Naive thymus-derived CD4-positive, alpha-beta T cell (primary cell): ENCODE measurements at places on chromosomes 11 and 22. TPM values are rescaled to one million over a fixed set of nuclear protein-coding genes. Genes with fewer than 3 reads are reported as not detected.

Gene GRAMD1B
- 14.0 TPM for total RNA-seq

Gene UBQLNL
- 0.69 TPM for total RNA-seq

Gene HORMAD2
- total RNA-seq = not detected

Gene TEX12
- not detected for total RNA-seq

Gene OR51B6
- total RNA-seq = not detected in 2 replicates

Gene TBX10
- not detected for total RNA-seq

Gene FOLR3
- not detected for total RNA-seq

Gene ANKK1
- 3.2 TPM for total RNA-seq

Gene MOGAT2
- not detected for total RNA-seq

Gene NDUFS3
- 73.1 TPM for total RNA-seq

- no peak overlapping the region for H3K4me3 ChIP-seq
- no peaks in the 10 kb centered on the region for H3K27me3 ChIP-seq
- no peak for DNase-seq
- H3K36me3 ChIP-seq = no peaks in the 10 kb centered on the region
- H3K4me1 ChIP-seq = peaks cover 6% of the 10 kb centered on the region
These were observed 3.6 kb downstream of the CLTCL1 start for GRCh38 chr22:19287889-19288288.

GRCh38 chr11:9535189-9535781 lies 38.2 kb upstream of the WEE1 start:
- H3K4me3 ChIP-seq = no peak overlapping the region
- H3K27me3 ChIP-seq = no peaks in the 10 kb centered on the region

DNA sequence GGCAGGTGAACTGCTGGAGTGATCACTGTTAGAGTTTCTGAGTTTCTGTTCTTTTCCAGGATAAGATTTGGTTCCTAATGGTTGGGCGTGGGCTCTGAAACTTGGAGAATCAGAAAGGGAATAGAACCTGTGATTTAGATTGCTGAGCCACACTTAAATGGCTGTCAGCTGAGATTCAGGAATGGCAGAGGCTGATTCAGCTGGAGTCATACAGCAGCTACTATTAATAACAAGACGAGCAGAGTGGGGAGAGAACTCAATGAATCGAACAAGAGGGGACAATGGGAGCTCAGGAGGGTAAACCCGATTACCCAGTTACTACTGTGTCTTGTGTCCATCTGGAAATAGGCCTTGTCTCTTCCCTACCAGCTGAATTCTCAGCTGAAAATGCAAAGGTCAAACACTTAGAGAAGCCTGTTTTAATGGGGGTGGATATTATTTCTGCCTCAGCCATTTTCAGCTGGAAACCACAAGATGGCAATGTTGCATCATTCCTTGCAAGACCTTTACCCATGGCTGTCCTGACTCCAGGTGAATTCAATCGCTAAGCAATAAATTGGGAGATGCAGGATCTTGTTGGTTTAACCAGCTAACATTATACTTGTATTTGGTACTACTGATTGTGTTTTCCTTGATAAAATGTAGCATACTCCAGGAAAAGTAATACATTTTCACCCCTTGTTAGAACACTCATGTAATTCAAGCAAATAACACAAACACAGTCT lies 104.5 kb upstream of the RAG2 start:
- H3K4me1 ChIP-seq = no peaks in the 10 kb centered on the region
- no peak overlapping the region for H3K27ac ChIP-seq
- no peaks in the 10 kb centered on the region for H3K27me3 ChIP-seq
- no peaks in the 10 kb centered on the region for H3K36me3 ChIP-seq
- DNase-seq = peak; percentile 3

DNA sequence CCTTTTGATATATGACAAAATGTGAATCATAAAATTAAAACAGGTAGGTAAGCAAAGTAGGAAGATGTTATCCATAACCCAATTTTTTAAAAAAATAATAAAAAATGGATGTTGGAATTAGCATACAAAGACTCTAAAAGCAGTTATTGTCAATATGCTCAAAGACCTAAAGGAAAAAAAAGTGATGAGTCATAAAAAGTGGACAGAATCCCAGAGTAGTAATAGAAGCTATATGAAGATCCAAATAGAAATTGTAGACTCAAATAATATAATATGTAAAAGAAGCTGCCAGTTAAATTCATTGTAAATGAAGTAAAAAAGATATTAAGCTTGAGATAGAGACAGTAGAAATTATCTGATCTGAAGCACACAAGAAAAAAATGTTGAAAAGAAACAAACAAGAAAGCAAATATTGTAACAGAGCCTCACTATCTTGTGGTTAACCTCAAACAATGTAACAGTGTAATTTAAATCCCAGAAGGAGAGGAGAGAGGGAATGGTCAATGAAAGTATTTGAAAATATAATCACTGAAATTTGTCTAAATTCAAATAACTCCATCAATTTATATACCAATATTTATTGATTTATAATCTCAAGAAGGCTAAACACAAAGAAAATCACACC lies 773.4 kb upstream of the RAG2 start:
- H3K4me1 ChIP-seq = no peaks in the 10 kb centered on the region
- H3K27me3 ChIP-seq = no peaks in the 10 kb centered on the region
- no peak for DNase-seq
- H3K27ac ChIP-seq = no peak overlapping the region
- H3K4me3 ChIP-seq = no peak overlapping the region

DNA sequence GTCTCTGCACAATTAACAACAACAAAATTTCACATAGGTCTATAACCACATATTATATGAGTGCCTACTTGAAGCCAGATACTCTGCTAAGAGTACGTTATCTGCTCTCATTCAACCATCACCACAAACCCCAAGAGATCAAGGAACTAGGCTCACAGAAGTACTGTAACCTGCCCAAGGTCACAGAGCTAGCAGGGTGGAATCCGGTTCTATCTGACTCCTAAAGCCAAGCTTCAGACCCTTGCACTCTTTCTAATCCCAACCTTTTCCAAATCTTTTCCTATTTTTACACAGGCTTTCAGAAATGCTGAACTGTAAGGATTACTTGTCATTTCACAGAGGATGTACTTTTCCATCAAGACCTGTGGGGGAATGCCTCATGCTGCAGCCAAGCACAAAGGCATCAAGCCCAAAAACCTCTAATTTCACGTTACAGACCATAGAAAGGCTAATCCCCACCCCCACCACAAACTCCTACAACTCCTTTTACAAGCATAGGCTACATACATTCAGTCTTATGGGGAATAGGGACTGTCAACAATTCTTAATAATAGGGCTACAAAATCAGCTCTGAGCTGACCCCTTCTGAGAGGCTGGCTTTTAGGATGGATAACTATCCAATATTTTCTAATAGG lies 927 bp downstream of the PRCP start:
- peak; percentile 56 for DNase-seq
- peaks cover 12% of the 10 kb centered on the region for H3K4me1 ChIP-seq
- no peaks in the 10 kb centered on the region for H3K36me3 ChIP-seq
- H3K27ac ChIP-seq = peak overlapping the region; percentile 92
- H3K27me3 ChIP-seq = no peaks in the 10 kb centered on the region
- peak overlapping the region; percentile 73 for H3K4me3 ChIP-seq

DNA sequence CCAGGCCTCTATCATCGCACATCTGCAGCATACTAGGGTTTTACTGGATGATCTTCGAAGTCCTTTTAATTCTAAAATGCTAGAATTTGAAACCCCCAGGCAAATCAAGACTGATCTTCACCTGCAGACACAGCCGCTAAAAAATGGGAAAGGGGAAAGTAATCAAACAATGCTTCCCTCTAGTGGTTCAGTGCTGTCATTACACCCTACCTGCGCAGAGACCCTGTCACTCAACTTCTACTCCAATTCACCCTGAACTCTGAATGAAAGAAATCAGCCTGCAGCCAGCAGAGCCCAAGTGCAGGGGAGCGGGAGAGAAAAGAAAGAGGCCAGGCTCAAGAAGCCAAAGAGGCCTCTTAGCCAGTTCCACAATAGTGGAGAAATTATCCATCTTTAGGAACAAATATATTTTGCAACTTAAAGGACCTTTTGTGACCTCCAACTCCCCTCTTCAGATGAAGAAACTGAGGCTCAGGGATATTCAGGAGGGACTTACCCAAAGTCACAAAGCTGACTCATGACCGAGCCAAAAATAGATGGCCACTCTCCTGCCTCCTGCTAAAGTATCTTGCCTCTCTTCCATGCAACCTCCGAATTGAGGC lies 33.0 kb downstream of the SERGEF start:
- no peaks in the 10 kb centered on the region for H3K4me1 ChIP-seq
- no peaks in the 10 kb centered on the region for H3K36me3 ChIP-seq
- no peak overlapping the region for H3K27ac ChIP-seq

GRCh38 chr11:19627566-19627965 lies 85.1 kb upstream of the NAV2 start:
- H3K4me1 ChIP-seq = no peaks in the 10 kb centered on the region
- no peak for DNase-seq
- H3K4me3 ChIP-seq = no peak overlapping the region

DNA sequence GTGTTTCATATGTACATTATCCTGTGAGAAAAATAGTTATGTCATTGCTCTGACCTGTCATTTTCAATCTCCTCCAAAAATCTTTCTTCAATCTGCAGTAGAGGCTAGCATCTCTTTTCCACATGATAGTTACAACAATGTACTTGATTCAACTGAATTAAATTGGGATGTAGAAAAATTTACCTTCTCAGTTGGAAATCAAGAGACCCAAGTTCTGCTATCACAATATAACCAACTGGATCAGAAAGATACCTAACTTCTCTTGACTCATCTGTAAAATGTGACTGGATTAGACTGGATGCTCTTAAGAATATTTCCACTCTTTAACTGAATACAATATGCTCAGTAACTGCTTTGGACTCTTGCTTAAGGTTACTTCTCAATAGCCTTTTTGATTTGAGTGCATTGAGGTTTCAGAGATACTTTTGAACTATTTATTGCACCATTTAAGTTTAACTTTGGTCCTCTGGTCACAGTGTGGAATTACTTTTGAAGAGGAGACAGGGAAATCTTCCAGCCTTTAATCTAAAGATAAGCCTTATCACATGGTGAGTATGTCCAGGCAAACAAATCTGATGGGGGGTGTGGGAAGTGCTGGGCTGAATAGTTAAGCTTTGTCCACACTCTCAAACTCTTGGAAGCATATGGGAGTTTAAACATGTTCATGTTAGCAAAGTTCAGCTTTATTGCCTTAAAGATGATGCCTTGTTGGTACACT lies 82.3 kb downstream of the YAP1 start:
- H3K4me1 ChIP-seq = no peaks in the 10 kb centered on the region
- no peak for DNase-seq
- no peak overlapping the region for H3K27ac ChIP-seq

- no peaks in the 10 kb centered on the region for H3K36me3 ChIP-seq
- no peaks in the 10 kb centered on the region for H3K27me3 ChIP-seq
- no peak for DNase-seq
- no peaks in the 10 kb centered on the region for H3K4me1 ChIP-seq
- H3K4me3 ChIP-seq = no peak overlapping the region
These were observed 7.6 kb upstream of the MUC5AC start for GRCh38 chr11:1150116-1150515.

DNA sequence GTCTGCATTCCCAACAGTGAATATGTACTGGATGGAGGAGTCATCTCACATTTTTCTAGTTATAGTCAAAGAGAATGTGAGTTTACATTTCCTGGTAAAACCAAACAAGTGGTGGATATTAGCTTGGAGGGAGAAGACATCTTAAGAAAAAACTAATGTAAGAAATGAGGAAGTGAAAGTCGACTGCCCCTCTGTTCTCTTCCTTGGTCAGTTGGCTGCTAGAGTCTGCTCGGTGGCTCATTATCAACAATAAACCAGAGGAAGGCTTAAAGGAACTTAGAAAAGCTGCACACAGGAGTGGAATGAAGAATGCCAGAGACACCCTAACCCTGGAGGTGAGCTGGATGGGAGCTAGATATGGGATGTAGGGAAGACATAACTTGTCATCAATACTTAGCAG lies 5.8 kb downstream of the SLC22A9 start:
- H3K27me3 ChIP-seq = no peaks in the 10 kb centered on the region
- no peak for DNase-seq
- H3K27ac ChIP-seq = no peak overlapping the region
- no peaks in the 10 kb centered on the region for H3K36me3 ChIP-seq

DNA sequence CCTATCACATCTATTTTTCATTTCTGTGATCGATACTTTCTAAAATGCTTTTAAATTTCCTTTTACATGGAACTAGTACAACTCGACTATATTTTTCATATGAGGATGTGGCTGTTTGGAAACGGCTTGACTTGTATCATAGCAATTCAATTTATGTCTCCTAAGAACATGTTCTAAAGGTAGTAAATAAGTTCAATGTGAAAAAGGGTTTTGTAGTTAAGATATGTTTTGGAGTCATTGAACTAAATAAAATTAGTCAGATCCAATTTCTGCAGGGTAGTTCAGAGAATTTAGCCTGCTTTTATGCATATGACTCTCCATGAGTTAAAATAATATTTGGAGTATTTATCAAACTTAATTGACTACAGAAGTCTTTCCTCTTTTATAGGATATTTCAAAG lies 1121.4 kb downstream of the LRRC4C start:
- H3K4me3 ChIP-seq = no peak overlapping the region
- no peak overlapping the region for H3K27ac ChIP-seq
- H3K4me1 ChIP-seq = no peaks in the 10 kb centered on the region
- DNase-seq = no peak
- no peaks in the 10 kb centered on the region for H3K27me3 ChIP-seq
